ENCODE measurements at places on chromosomes 1 and 21. TPM values are rescaled to one million over a fixed set of nuclear protein-coding genes. Genes with fewer than 3 reads are reported as not detected.

- peak; percentile 30 for DNase-seq
Measured at GRCh38 chr1:110203021-110203661, 7.0 kb upstream of the KCNC4 start.

DNA sequence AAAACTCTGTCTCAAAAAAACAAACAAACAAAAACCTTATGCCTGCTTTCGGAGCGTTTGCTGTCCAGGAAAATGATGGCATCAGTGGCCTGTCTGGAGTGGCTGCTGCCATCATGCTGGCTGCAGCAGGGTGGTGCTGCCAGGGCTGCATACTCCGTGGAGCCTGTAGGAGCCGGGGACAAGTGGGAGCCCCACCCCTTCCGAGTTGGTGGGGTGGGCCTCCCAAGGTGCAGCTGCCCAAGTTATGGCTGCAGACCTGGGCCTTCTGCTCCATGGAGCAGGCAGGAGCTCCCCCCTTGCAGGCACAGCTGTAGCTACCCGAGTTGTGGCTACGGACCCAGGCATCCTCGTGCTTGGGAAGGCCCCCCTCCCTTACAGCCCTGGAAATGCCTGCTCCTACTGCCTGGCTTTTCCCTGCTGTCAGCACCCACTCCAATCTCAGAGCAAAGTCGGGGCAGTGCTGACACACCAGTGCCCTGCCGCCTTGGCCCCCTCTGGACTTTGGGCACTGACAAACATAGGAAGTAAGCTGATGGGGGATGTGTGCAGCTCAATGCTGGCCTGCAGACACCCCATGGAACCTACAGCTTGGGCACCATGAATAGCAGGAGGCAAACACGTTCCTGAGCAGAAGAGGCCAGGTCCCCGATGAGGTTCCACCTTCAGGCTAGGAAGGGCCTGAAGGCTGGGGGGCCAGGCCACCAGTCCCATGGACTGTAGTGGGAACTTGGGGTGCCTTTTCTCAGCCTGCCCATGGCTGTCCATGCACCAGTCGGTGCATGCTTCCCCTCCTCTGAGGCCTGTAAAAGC is 60.4 kb downstream of the CC2D1B start:
- DNase-seq, result no peak

ZNF697 gene
- total RNA-seq, result 24.6 TPM

TRAF5 gene
- total RNA-seq, result 14.8 TPM

HENMT1 gene
- 3.7 TPM for total RNA-seq

All from pulmonary artery endothelial cell (primary cell).